ENCODE measurements at places on chromosomes 3 and 15.

DNA sequence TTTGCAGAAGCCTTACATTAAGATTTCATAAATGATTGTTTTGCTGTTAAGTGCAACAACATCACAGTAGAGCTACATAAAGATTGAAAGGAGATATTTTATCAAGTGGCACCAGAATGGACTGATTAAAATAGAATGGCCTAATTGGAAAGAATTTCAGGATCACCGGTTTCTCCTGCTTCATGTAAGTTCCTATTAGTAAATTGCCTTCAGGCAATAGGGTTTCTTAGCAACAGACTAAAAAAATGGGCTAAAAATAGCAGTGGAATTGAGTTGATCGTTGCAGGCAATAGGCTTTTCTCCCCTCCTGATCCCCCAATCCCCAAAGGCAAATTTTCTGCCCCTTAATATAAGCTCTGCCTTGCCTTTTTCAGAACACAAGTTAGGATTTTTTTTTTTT, 917 bp downstream of the LNP1 start:
- DNase-seq: peak; percentile 16

DNA sequence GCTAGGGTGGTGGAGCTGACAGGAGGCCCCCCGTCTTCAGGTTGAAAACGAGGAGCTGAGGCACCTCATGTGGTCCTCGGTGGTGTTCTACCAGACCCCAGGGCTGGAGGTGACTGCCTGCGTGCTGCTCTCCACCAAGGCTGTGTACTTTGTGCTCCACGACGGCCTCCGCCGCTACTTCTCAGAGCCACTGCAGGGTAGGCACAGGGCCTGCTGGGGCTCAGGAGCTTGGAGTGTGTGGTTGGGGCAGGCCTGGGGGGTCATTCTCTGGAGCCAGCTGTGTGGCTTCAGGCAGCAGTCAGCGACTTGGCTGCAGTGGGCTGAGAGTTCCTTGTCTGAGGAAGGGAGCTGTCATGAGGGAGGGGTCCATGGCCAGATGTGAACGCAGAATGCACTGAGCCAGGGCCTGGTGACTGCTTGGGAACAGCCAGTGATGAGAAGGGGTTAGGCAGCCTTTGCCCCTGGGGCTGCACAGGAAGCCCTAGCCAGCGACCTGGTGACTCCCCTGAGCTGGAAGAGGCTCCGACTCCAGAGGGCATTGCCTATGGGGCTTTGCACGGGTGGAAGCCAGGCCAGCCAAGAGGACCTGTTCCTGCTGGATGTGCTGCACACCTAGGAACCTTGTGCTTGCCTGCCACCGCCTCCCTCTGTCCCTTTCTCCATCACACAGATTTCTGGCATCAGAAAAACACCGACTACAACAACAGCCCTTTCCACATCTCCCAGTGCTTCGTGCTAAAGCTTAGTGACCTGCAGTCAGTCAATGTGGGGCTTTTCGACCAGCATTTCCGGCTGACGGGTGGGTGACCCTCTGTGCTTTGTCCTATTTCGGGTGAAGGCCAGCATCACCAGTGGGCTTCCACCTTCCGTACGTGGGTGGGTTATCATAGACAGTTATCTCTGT, 4.9 kb upstream of the STAB1 start:
- DNase-seq: no peak

- no peak for DNase-seq
These were observed 12.0 kb upstream of the CTXND1 start for GRCh38 chr15:80264031-80264430.

DNA sequence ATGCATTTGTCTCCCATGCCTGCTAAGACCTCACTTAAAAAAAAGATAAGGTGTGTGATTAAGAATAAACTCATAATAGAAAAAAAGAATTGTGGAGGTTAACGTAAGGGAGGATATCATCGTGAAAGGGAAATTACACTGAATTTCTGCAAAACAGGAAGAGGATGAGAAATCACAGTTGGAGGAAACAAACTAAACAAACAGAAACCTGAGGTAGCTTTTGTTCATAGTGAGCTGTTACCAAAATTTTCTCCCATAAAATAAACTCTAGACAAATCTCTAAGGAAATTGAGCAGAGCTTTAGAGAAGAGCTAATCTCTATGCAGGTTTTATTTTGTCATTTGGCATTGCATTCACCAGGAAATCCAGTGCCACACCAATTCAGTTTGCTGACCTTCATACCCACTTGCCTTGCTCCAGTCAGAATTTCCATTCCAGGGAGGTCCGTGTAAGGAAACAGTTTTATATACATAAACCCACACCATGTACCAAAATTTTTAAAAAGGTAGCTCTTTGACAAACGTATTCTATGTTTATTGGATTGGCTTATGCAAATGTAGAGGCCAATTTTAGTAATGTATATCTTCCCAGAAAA, 231.2 kb downstream of the MBNL1 start:
- DNase-seq: no peak

GRCh38 chr15:85615930-85616329, 178.8 kb downstream of the KLHL25 start:
- peak; percentile 34 for DNase-seq

GRCh38 chr3:119571688-119572087, 7.6 kb upstream of the ADPRH start:
- no peak for DNase-seq

DNA sequence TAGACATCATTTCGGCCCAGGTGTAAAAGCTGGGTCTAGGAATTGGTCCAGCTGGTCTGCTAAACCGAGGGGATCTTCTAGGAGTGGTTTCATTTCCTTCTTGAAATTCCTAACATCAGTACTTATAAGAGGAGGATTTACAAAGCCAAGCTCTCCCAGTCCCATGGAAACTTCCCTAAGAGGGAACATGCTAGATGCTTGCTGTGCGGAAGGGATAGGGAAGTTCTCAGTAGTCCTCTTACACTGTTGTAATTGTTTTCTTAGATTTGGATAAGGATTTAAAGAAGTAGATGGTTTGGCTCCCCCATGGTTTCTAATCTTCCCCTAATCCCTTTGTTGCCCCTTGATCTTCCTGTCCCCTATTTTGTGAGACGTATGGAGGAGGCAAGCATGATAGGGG, 89.7 kb upstream of the XCR1 start:
- DNase-seq: no peak

- DNase-seq: peak; percentile 13
These were observed 10.9 kb downstream of the ARIH2 start for GRCh38 chr3:48929358-48930035.

GRCh38 chr15:60076582-60077276, 72.6 kb downstream of the FOXB1 start:
- no peak for DNase-seq

- no peak for DNase-seq
These were observed 148.3 kb upstream of the ARHGEF26 start for GRCh38 chr3:153972862-153973261.

DNA sequence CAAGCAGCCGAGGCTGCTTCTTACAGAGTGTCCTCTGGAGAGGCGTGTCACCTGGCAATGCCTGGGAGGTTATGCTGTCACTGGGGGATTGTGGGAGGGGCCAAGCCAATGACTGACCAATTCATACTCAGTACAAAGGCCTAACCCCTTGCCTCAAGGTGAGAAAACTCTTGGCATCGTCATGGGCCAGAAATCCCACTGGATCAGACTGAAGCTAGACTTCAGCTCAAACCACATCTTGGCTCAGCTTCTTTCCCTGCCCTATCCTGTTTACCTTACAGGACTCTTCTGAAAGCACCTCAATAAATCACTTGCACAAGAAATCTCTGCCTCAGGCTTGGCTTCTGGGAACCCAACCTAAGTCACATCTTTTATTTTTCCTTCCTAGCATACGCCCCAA, 9.5 kb downstream of the ANAPC13 start:
- DNase-seq: no peak

DNA sequence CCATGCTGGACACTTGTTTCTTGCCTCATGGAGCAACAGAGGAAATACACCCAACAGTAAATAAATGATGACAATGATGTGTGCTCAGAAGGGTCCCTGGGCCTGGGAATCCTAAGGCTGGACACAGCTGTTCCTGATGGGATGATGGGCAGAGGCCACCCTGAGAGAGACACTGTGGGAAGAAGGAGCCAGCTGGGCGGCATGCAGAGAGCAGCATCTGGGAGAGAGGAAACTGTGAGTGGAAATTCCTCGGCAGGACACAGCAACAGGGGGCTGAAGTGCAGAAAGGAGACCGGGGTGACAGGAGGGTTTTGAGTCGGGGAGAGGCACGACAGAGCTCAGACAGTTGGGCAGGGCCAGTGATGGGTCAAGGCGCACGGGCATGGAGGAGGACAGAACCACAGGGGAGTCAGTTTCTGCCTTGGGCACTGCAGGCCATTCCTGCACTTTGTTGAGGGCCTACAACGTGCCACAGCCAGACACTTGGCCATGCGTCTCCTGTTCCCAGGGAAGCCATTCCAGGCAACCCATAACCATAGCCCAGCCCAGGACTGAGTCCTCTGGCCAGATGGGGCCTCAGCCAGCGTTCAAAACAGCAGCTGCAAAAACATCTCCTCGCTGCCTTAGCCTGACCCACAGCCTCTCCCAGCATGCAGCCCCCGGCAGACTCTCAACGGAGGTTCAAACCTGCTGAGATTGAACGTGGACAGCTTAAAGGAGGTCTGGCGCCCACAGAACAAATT, 36.7 kb upstream of the SLC6A1 start:
- peak; percentile 36 for DNase-seq

GRCh38 chr3:184169896-184170875, 4.5 kb upstream of the AP2M1 start:
- DNase-seq: no peak

- DNase-seq: no peak
These were observed 1379.1 kb downstream of the ZPLD1 start for GRCh38 chr3:103813955-103814354.

- DNase-seq: peak; percentile 65
These were observed 65.5 kb upstream of the UBE3A start for GRCh38 chr15:25504307-25504706.

- no peak for DNase-seq
These were observed 31.8 kb downstream of the MITF start for GRCh38 chr3:69770976-69771634.

- DNase-seq: no peak
These were observed 1225.1 kb downstream of the OTOL1 start for GRCh38 chr3:162721736-162722135.

DNA sequence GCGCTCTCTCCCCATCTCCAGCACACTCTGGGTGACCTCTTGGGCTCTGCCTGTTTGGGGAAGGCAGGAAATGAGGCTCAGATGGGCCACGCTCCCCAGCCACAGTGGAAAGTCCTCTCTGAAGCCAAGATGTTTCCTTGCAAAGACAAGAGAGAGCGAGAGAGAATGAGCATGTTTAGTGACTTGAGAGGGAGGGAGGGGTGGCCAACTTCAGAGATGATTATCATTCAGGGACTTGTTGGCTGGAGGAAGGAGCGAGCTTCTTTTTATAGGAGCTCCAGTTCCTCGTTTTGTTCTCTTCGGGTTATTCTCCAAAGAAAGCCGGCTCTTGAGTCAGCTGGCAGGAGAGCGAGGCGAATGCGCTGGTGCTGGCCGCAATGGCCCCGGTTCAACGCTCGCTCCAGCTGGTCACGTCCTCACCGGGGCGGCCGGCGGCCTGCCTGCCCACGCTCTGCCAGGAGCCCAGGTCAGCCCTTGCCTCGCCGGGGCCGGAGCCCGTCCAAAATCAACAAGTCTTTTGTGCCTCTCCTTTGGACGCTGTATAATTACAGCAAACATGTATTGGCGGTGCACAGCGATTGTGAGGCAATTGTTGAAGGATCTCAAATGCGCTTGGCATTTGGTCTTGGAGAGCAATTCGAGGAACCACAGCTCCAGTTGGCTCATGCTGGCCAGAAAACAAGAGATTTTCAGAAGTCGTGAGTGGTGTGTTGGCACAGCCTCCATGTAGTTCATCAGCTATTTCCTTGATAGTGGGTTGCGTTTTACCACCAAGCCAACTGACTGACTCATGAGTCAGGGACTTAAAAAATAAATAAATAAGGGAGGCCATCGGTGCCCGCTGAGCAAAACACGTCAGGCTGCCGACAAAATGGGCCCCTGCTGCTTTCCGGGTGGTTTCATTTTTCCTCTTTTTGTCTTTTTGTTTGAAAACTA, 288.6 kb downstream of the UACA start:
- DNase-seq: peak; percentile 53

DNA sequence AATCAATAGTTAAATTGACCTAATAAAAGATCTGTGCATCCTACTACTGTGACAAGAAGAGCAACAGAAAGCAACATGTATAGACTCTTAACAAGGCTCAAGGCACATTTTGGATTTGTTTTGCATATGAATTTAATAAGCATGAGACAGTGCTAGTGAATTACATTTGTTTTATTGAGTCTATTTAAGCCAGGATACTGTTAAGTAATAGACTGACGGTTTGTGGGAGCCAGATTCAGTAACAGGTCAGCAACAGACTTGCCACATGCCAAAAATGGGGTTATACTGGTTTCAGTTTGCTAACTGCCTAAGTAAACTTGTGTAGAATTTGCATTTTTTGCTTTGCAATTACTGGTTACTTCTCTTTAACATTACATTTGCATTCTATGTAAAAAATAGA, 54.0 kb downstream of the MBNL1 start:
- no peak for DNase-seq

- DNase-seq: no peak
These were observed 2.5 kb downstream of the KLHL25 start for GRCh38 chr15:85792102-85792731.

DNA sequence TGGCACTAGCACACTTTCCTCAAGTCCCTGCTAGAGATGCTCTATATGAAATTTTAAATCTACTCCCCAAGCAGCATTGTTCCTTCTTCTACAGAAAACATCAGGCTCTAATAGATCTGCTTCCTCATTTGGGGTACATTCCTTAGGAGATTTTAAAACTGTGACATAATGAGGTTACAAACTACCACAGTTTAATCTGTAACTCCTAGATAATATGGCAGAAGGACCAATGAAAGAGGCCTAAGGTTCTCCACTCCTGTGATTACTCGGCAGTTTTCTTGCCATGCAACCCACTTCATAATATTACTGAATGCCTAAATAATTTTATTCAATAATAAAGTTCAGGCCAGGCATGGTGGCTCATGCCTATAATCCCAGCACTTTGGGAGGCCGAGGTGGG, 16.1 kb downstream of the ZNF106 start:
- DNase-seq: no peak

GRCh38 chr3:107674371-107674770, 151.6 kb downstream of the BBX start:
- peak; percentile 79 for DNase-seq

DNA sequence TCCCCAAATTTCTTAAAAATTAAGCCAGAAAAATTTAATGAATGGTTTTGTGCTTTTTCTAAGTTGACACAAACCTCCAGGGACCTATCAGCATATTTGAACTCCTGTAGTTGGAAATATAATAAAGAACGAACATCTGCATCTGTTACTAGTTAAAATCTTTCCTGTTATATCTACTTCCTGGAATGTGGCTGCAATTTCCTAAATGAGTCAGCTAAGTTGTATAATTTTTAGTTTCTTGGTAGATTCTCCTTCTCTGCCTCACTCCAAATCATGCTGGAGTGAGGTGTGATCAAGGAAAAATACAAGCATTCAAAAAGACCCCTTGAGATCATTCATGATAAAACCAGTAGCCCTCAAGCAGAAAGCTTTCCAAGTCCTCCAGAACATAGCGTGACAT, 106.2 kb upstream of the MCTP2 start:
- no peak for DNase-seq

- no peak for DNase-seq
These were observed 22.5 kb upstream of the PARL start for GRCh38 chr3:183907176-183907575.

All from Ammon's horn (tissue), 1 donor.